ENCODE measurements at places on chromosomes 1 and 21.

DNA sequence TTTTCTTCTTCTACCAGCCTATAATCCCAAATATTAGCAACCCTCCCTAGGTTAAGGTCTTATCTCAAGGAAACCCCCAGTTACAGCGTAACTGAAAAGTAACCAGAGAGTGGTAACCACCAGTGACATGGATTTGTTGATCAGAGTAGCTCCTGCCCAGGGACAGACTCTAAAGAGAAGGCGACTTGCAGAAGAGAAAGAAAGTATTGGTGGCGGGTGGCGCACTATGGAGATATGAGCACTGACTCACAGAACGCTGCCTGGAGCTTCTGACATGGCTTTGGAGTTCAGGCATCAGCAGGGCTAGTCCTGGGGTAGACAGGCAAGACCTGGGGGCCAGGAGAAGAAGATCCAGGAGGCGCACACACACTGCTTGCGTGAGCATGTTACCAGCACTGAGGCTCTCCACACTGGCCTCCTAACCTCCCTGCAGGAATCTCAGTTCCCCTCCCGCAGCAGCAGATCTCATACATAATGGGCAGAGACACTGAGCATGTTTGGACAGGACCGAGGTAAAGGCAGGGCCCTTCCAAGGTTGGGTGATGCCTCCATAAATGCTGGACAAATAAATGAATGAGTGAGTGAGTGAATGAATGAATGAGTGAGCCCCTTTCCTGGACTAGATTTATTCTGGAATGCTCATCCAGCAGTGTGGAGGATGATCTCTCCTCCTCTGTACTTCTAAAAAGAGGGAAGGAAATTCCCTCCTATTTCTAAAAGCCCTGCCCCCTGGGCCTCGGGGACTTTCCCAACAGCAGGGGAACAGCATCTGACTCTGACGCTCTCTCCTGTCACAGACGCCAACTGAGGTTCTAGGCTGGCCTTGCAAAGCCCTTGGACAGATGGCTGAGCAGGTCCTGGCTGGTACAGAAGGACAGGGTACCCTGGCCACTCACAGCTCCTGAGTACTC lies 175.5 kb downstream of the CLIC6 start:
- DNase-seq, result no peak

- no peak for DNase-seq
These were observed 71.5 kb downstream of the NR5A2 start for GRCh38 chr1:200099040-200099439.

- no peak for DNase-seq
These were observed 10.3 kb upstream of the LMNA start for GRCh38 chr1:156104065-156104810.

DNA sequence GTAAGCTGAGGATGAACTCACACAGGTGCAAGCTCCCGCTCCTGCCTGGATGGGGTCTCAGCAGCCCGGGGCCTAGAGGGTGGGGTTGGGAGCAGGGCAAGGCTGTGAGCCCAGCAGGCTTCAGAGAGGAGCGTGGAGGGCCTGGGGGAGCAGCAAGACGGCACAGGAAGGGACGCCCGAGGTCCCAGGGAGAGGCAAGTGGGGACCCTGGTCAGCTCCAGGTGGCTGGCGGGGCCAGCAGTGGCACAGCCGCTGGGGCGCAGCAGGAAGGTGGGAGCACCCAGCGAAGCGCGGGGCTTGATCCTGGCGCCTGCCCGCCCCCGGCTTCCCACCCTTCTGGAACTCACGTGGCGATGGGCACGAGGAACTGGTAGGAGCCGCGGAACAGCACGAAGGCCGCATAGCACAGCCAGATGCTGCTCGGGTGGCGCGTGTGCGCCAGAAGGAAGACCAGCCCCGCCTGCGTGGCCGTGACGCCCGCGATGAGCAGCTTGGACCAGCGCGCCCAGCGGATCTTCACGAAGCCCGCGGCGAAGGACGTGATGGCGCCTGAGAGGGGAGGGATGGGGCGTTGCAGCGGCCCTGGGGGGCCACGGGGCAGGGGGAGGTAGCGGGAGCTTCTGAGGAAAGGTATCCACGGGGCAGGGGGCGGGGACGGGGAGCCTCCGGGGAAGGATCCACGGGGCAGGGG lies 11.7 kb downstream of the SLC19A1 start:
- no peak for DNase-seq

DNA sequence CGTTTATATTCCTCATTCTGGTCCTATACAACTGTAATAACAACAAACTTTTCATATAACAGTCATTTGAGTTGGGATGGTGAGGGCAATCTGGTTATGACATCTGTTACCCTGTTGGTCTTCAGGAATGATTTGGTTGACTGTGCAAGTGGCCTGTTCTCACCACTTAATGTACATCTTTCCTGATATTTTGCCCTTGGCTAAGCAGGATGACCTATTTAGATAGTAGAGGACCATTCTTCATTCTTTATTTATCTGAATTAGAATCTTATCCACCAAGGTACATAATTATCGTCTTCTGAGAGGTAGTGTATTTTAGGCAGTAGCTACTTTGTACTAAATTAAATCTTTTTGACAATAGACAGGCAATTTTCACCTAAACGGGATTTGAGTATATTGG lies 154.3 kb downstream of the DNM3 start:
- DNase-seq, result no peak

DNA sequence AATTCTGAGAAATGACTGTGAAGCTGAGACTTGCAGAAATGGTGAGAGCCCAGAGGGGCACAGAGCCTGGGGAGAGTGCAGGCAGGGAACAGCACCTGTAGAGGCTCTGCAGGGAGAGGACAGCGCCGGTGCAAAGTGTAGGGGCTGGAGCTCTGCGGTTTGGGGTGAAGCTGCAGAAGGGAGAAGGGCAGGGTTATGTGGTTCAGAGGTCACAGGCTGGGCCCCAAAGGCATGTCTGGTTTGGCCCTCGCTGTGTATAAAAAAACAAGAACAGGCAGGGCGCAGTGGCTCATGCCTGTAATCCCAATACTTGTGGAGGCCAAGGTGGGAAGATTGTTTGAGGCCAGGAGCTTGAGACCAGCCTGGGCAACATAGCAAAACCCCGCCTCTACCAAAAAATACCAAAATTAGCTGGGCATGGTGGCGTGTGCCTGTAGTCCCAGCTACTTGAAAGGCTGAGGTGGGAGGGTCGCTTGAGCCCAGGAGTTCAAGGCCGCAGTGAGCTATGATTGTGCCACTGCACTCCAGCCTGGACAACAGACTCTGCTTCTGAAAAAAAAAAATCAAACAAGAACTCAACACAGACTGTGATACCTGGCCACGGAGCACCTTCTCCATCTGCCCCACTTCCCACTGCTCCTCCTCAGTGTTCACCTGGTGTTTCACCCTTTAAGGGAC lies 29.1 kb downstream of the SERINC2 start:
- no peak for DNase-seq

GRCh38 chr1:218482683-218483082 lies 137.5 kb downstream of the TGFB2 start:
- DNase-seq, result no peak

Data from hypothalamus (tissue), 51 donors.